ENCODE measurements at places on chromosomes 3 and 15. TPM values are rescaled to one million over a fixed set of nuclear protein-coding genes. Genes with fewer than 3 reads are reported as not detected.

DNA sequence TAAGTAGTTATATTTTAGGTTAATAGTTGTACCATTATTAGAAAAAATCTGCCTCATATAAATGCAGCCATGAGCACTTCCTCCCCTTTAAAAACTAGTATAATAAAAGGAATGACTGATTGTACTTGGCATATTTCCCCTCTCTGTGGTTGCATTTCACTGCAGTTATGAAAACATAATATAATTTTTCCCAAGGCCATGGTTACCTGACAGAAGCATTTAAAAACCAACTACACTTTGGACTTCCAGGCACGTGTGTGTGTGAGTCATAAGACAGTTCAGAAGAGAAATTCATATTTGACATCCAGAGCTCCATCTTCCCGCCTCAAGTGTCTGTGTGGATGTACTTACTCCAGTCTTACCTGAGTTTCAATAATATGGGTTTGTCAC lies 828.2 kb upstream of the CFAP20DC start:
- no peak for DNase-seq

GRCh38 chr15:66729331-66729951 lies 27.4 kb downstream of the SMAD6 start:
- DNase-seq: peak; percentile 84

DNA sequence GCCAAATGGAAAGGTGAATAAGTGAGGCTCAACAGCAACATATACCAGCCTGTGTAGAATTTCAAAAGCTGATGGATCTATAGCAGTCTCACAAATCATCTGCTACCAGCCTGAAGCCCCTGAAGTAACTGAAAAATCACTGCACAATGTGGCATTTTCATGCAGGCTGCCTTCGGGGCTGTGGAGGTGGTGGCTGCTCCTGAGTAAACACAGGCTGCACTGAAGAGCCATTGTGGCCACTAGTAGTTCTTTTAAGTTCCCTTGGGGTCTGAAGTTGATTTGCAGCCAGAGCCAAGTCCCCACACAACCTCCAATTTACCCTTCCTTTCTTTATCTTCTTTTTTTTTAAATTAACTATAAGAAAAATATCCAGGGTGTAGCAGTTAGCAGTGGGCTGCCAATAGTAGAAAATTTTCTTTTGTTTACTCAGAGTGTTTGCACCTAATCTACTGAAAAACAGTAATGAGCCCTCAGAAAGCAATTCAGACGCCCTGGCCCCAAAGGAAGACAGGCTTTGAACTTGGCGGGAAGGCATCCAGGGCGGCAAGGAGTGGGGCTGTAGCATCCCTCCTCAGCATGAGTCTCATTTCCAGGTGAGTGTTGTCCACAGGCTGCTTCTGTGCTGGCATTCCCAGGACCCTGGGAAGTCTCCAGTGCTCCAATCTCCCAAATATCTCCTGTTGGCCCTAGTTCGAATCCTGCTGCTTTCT lies 13.3 kb upstream of the SUSD5 start:
- DNase-seq: no peak

- no peak for DNase-seq
These were observed 98.0 kb upstream of the LIMD1 start for GRCh38 chr3:45496555-45496954.

TMEM43 gene
- 53.5 TPM for polyA plus RNA-seq

GRK7 gene
- 0.18 TPM for polyA plus RNA-seq

ACSBG1 gene
- 1.4 TPM for polyA plus RNA-seq

ANP32A gene
- 302 TPM for polyA plus RNA-seq

Data from left kidney (tissue), 8 donors.